GM04504 (cell line): ENCODE measurements at places on chromosomes 11 and 22.

- no peak for DNase-seq
Measured at GRCh38 chr22:25213221-25213620, 6.2 kb upstream of the CRYBB2 start.

GRCh38 chr11:58254936-58255335 is 13.1 kb downstream of the OR10W1 start:
- no peak for DNase-seq

DNA sequence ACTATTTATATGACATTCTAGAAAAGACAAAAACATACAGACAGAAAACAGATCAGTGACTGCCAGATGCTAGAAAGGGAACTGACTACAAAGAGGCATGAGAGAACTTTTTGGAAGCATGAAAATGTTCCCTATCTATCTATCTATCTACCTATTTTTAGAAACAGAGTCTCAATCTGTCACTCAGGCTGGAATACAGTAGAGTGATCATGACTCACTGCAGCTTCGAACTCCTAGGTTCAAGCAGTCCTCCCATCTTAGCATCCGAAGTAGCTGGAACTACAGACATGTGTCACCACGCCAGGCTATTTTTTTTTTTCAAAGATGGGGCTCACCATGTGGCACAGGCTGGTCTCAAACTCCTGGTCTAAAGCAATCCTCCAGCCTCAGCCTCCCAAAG is 6.9 kb downstream of the SBF2 start:
- DNase-seq: no peak

DNA sequence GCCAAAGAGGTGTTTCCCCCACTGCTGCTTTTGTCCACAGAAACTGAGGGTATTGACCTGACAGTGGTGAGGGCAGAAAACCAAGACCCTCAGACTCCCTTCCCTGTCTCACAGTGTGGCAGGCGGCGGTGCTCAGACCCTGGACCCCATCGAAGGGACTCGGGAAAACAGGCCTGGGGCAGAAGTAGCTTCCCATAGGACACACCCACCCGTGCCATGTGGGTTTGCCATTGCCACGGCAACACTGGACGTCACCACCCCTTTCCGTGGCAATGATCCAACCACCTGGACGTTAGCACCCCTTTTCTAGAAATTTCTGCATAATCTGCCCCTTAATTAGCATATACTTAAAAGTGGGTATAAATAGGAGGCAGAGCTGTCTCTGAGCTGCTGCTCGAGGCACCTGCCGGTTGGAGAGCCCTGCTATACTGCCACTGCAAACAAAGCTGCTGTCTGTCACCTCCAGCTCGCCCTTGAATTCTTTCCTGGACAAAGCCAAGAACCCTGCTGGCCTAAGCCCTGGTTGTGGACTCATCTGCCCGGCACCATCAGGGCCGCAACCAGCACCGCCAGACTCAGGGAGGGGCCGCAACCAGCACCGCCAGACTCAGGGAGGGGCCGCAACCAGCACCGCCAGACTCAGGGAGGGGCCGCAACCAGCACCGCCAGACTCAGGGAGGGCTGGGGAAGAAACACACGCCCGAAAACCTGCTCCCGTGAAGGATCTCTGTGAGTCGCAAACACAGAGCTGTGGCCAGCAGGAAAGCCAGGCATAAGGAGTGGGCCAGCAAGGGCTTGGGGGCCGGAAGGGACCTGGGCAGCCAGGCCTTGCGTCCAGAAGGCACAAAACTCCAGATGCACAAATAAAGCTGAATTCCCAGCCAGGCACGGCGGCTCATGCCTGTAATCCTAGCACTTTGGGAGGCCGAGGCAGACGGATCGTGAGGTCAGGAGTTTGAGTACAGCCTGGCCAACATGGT is 10.4 kb downstream of the MLC1 start:
- no peak for DNase-seq
